ENCODE measurements at places on chromosomes 13 and 19.
A peak's percentile ranks its signal among the peaks of the same experiment; 100 is the strongest.

GRCh38 chr19:41843371-41843770 is 1.1 kb downstream of the LYPD4 start:
- DNase-seq: no peak

GRCh38 chr13:99995589-99996380 is 14.2 kb downstream of the ZIC2 start:
- DNase-seq: no peak

DNA sequence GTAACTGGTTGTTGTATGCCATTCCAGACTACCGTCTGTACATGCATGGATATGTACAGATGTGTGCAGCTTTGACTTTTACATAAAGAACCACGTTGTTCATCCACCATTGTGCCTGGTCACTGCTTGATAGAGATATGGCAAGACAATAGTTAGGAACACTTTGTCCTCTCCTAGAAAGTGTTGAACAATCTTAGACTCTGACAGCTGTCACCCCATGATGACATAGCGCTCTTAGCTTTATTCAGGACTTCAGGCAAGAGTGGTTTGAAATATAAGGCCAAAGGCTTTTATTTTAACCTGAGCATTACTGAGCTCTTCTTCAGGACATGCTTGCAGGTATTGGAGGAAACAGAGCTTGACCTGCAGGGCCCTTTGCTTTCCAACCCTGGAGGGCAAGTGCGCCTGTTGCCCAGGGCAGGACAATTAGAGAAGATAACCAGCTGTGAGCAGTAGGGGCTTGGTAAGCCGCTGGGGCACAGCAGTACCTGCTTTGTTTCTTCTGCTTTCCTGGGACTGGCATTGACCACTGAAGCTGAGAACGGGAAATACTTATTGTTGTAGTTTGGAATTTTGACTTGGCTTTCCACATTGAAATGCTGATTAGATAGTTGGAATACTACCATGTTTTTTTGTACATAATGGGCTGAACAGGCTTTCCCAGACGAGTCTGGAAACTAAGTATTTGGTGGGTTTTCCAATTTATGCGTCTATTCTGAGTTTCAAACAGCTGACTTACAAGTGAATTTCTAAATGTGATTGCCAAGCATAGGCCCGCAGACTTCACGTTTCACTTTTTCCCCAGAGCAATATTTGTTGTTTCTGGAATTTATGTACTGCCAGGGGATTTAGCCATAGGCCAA is 51.1 kb downstream of the GARRE1 start:
- DNase-seq: no peak

DNA sequence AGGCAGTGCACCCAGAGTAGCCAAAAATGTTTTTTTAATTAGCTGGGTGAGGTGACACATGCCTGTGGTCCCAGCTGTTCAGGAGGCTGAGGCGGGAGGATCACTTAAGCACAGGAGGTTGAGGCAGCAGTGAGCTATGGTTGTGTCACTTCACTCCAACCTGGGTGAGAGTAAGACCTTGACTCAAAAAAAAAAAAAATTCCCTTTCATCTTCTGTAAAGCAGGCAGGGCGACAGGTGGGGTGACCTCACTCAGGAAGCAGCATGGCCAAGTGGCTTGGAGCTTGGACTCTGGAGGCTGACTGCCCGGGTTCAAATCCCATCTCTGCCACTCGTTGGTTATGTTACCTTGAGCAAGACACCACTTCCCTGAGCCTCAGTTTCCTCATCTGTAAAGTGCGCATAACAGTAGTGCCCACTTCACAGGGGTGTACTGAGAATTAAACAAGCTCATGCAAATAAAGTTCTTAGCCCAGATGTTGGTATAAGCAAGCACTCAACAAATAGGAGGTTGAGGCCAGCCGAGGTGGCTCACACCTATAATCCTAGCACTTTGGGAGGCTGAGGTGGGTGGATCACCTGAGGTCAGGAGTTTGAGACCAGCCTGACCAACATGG is 48.3 kb downstream of the MAP4K1 start:
- no peak for DNase-seq

DNA sequence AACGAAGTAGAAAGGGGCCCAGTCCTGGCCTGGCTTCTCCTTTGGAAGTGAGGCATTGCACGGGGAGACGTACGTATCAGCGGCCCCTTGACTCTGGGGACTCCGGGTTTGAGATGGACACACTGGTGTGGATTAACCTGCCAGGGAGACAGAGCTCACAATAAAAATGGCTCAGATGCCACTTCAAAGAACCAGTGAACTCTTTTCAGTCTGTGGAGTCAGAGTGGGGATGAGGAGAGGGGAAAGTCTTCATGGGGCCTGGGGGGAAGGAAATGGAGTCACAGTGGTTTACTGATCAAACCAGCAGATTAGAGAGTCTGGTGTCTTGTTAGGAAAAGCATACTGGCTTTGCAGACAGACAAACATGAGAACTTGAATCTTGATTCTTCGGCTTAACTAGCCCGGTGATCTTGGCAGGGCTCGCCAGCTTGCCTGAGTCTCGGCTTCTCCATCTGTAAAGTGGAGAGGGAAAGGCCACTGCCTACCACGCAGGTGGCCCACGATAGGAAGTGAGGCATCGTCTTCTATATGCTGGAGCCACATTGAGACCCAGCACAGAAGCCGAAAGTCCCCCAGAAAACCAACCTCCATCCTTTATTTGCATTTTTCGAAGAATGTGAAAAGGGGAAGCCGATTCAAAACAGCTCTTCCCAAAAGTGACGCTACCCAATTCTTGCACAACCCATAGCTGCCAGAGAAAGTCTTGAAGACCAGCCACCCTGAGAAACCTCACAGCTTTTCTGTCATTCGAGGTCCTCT is at the start of gene FFAR1:
Gene FFAR1, plus strand, starts transcription at position 732 of the 759 bp plus-strand sequence. CDS start 3,650 bp downstream, outside the sequence.
- peak; percentile 51 for DNase-seq

DNA sequence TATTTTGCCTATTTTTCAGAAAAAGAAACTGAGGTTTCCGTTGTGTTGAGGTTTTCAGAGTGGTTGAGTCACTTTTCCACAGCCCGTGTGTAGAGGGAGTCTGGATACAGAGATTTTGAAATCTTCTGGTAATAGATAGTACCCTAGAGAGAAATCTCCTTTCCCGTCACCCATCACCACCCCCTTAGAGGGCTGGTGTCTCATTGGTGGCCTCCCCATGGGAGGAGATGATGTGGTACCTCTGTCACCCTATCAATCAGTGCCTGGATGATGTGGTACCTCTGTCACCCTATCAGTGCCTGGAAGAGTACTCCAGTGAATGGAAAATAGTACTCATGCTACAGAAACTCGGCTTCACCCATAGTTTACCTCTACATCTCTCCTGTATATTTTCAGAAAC is 42.2 kb upstream of the SERP2 start:
- no peak for DNase-seq

DNA sequence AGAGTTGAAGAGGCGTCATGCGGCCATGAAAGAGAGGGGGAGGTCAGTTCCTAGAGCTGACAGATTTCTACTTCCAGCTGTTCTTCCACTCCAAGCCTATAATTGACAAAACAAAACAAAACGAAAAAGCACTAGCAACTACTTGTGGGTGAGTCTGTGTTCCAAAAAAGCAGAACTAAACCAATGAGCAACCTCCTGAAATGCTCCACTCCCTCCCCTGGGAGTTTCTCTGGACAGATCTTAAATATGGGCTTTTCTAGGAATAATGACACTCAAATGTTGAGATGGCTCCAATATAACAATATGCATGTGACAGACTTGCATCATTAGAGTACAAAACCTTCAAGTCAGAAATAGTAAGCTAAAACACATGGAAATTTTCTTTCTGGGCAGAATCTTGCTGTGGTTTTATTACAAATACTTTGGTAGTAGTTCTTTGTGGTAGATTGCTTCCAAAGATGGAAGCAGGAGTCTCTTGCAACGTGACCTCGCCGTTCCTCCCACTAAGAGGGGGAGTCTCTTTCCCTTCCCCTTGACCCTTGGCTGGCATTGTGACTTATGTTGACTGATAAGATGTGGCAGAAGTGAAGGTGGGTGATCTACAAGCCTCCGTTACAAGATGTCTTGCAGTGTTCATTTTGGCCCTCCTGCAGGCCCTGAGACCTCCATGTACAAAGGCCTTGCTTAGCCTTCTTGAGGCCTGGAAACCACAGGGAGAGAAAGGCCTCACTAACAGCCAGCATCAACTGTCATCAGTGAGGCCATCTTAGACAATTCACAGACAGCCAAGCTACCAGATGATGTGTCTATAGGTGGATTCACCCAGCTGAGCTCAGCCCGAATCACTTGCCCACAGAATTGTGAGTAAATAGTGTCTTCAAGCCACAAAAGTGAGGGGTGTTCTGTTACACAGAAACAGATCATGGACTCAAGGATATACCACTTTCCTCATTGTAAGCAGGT is 173.1 kb upstream of the RFC3 start:
- DNase-seq: no peak

DNA sequence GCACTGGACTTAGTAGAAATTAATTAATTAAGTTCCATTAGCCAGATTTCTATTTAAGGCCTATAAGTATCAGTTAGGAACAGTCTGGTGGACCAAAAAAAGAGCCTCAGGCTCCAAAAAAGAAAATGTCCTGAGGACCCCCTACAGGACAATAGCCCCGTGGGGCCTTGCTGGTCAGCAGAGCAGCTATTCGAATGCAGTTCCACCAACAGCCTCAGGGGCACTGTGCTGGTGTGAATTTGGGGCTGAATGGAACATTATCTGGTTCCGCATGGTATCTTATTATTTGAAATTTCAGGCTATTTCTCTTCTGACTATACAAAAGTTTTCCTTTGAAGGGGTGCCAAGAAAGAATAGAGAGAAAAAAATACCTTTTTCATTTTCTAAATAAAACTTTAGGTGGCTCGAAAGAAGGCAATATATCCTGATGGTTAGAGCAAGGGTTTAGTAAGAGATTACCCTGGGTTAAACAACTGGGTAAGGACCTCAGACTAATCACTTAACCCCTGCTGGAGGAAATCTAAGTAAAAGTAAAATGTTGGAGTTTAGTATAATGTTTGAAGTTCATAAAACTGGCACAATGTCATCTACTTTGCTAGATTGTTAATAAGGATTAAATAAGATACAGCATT is 147.2 kb downstream of the MIPEP start:
- DNase-seq: no peak

GRCh38 chr13:20873348-20873747 is 29.2 kb downstream of the XPO4 start:
- no peak for DNase-seq

DNA sequence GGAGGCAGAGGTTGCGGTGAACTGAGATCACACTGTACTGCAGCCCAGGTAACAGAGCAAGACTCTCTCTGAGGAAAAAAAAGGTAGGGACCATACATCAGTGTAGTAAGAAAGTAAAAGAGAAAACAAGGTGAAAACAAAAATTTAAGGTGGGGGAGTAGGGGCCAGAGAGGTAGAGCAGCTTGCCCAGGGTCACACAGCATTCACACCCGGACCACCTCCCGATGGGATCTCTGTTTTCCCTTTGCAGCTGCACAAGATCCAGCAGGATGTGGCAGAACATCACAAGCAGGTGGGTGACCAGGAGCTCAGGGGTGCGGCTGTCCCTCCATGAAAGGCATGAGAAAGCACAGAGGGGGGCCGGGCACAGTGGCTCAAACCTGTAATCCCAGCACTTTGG is 4.5 kb downstream of the TLE6 start:
- DNase-seq: no peak

- DNase-seq: no peak
These were observed 350.0 kb downstream of the DACH1 start for GRCh38 chr13:71517004-71517403.

- no peak for DNase-seq
These were observed 124.7 kb upstream of the VSTM2B start for GRCh38 chr19:29400917-29401711.

GRCh38 chr13:96646515-96647211 is 347.6 kb downstream of the OXGR1 start:
- no peak for DNase-seq

DNA sequence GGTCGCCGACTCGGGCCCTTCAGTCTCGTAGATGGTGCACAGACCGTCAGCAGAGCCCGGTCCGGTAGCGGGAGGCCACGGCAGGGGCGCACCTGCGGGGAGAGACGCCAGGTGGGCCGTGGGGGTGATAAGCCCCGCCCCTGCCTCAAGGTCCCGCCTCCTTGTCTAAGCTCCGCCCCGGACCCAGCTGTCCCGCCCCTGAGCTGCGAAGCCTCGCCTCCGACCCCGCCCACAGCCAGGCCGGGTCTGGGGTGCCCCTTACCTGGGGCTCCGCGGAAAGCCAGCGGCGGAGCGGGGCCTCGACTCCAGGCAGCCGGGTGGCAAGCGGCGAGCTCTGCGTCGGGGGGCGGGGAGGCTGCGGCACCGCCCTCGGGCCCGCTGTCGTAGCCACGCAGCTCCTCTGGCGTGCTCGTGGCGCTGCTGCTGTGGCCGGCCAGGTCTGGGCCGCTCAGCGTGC is 4.7 kb downstream of the PRR36 start:
- peak; percentile 78 for DNase-seq

All from stimulated activated CD4-positive, alpha-beta T cell treated with anti-CD3 and anti-CD28 coated beads, Interleukin-4, amount 100 ng/mL, for 48 hours (primary cell).